Activated naive CD4-positive, alpha-beta T cell (primary cell): ENCODE measurements at places on chromosomes 2 and 18.

DNA sequence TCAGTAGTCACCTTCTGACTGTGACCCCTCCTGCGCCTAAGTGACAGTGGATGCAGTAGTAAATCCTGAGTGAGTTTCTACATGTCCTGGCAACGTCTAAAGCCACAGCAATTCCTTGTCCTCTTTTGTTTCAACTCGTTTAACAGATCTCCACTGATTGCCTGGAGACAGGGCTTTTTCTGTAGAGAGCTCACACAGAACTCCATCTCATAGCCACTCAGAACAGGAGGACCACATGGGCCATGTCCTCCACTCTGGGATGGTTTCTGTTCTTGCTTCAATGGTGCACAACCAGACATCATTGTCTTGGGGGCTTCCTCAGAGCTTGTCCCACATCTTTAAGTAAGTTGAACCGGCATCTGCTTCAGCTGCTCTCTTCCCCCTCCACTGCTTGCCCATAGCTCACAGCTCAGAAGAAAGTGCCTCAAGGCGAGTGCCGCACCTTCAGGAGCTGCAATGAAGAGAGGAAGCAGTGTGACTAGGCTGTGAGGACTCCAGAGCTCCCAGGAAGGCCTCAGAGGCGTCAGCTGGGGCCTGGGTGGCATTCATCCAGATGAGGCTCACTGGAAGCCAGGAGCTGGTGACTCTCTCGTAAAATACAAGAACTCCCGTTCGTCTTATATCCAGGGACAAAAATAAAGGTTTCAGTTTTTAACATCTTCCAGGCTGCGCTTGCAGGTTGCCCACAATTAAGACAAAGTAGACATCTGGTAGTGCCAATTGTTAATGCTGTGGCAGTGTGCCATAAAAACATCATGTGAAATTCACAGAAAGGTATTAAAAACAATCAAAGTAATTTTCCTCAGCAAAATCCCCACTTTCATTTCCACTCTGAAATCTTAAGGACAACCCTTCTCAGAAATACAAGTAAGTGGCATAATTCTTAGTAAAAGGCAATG lies 37.3 kb downstream of the ST3GAL5 start:
- DNase-seq, result no peak

DNA sequence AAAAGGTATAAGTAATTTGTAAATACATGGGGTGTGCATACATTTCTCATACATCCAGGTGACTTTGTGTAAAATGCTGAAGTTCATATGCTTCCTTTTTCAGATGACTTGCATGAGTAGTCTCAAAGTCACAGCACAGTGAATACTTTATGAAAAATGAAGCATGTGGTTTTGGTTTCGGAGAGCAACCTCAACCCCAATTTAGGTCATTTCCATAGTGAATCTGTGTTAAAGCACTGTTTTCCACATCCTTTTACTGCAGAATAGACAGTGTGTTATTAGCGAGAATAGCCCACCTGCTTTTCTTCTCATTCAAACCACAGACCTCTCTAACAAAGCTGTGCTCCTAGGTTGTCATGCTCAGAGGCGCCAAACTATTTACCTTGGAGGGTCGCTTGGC lies 204.4 kb upstream of the RASGRP3 start:
- no peak for DNase-seq

GRCh38 chr18:40380686-40381439 lies 1574.2 kb upstream of the PIK3C3 start:
- DNase-seq, result no peak

DNA sequence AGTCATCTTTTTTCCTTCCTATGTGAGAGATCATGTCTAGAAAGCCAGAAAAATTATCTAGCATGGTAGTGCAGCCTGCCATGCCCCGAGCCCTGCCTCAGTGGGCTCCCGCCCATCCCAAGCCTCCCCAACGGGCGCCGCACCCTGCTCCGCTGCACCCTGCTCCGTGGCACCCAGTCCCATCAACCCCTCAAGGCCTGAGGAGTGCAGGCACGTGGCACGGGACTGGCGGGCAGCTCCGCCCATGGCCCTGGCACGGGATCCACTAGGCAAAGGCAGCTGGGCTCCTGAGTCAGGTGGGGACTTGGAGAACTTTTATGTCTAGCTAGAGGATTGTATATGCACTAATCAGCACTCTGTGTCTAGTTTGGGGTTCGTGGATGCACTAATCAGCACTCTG lies 83.4 kb upstream of the COL3A1 start:
- DNase-seq, result no peak

GRCh38 chr2:63596401-63596883 lies 7.7 kb downstream of the MDH1 start:
- no peak for DNase-seq

DNA sequence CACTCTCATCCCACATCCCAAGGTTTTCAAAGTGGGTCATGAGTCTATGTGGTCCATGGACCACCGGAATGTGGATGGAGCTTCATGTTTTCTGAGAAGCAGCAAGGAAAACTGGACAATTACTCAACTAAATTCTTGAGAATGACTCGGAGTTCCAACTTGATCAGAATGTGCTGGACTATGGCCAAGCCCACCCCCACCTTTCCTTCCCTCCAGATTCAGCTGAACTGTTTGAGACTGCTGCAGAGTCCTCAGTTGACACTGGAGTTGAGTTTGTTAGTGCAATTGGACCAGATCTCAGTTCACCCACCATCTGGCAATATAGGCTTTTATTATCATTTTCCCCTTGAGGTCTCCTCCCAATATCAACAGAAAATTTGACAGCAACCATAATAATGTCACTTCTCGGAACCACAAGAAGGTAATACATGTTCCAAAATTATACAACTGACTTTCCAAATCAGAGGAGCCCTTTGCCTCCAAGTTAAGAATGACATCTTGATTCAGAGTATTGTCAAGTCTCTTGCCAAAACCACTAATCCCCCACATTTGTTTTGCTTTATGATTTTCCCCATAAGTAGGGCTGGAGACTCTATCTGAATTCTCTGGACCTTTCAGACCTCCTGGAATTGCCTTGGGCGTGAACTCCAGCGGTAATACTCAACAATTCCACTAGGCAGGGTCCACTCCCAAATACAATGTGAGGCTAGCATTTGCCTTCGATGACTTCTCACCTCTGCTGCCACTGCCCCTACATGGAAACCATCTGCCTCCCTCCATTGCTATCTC lies 8.8 kb downstream of the COL4A4 start:
- no peak for DNase-seq

GRCh38 chr18:76715012-76715610 lies 107.2 kb upstream of the ZNF236 start:
- no peak for DNase-seq

GRCh38 chr2:67561457-67561965 lies 164.4 kb downstream of the ETAA1 start:
- no peak for DNase-seq

DNA sequence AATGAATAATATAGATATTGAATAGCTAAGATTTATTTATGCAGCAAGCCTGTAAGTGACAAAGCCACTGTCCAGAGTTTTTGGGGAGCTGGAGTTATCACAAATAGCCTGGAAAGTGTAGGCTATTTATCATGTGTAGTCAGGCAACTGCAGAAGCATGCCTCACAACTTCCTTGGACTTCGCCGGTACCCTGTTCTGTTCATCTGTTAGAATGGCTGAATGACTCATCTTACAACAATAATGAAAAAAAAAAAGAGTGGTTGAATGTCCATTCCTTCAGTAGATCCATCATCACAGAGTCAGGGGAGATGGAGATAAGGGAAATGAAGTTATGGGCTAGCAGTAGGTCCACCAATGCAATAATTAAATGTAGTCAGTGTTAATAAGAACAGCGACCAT lies 24.0 kb upstream of the ATP5MC3 start:
- DNase-seq, result no peak

GRCh38 chr2:179765666-179766065 lies 95.7 kb downstream of the ZNF385B start:
- DNase-seq, result no peak

- DNase-seq, result no peak
These were observed 237.6 kb upstream of the APCDD1 start for GRCh38 chr18:10216791-10217190.

DNA sequence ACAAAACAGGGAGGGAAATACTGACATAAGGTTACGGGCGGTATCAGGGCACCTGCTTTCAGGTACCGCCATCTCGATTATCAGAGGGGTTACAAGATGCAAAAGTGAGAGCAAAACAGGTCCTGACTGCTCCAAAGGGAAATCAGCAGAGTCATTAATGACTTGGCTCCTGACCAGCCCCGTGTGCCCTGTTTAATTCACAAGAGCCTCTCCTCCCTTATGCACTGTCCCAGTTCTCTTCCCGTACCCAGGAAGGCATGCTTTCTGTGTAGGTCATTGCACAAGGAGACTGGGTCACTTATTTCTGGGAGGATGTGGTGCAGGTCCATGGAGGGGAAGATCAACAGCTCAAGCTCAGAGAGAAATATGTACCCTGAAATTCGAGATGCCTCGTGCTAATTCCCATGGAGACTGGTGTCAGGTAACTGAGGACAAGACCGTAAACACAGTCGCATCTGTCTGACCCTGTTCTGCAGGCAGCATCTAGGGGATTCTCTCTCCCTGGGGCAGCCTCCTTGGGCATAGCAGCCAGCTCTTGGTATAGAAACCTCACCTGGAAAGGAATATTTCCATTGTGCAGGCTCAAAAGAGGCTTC lies 79.9 kb downstream of the HNRNPLL start:
- DNase-seq, result no peak

DNA sequence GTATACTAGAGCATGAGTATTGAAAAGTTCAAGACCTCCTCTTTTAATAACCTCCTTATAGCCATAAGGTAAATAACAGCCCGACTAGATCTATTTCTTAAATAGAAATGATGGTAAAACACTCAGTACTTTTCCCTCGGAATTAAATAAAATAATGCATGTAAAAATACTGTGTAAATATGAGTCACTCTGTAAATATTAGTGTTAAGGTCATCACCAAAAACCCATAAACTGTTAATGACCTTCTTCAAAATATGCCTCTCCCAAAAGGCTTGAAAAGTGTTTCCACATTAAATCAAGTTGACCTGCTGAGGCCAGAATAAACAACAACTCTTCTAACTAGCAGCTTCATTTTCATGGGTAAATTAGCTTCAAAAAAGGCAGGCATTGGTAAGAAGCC lies 25.3 kb upstream of the BZW1 start:
- no peak for DNase-seq

DNA sequence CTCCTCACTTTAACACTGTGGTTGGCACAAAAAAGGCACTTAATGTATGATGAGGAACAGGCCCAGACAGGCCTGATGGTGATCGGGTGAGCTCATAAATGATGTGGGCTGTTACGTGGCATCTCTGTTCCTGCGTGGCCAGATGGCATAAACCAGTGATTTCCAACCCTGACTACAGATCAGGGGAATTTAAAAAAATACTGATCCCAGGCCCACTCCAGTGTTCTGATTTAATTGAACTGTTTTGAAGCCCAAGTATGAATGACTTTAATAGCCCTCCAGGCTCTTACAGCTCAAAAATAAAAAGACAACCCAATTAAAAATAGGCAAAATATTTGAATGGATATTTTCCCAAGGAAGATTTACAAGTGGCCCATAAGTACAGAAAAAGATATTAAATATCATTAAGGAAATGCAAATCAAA lies 48.2 kb downstream of the LIPG start:
- no peak for DNase-seq

DNA sequence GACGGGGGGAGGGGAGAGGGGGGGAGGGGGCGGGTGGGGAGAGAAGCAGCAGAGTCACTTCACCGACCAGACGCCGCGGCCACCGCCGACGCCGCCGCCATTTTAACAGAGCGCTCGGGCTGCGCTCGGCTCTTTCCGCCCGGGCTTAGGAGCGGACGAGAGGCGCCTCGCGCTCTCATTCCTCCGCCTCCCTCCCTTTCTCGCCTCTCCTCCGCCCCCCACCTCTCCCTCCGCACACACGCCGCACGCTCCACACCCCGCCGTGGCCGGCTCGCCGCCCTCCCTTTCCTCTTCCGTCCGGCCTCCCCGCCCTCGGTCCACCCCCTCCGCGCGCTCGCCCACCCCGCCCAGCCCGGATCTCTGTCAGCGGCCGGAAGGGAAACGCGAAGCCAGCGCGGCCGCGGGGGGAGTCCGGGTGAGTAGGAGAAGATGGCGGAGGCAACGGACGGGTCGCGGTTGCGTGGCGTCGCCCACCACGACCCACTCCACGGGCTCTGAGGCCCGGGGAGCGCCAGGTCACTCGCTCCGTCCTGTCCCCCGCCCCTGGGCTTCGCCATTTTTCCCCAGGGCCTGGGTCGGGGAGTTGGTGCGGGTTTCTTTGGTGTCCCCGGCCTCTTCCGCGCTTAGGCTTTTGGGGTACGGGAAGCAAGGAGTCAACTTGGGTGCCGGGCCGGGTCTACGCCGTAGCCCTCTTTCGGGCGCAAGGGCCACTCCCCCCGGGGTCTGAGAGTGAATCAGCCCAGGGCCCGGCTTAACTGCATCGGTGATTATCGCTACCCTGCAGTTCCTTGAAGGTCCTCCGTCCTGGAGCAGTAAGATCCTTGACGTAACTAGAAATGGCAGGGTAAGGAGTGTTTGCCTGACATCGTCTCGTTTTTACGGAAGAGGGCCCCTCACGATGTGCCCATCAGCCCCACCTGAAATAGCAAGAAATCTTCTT lies at the start of gene USP34:
USP34 (minus strand) TSS at position 123 of the 940 bp plus-strand sequence. CDS start 395 bp downstream, outside the sequence.
- DNase-seq, result peak; percentile 88

- no peak for DNase-seq
These were observed 32.3 kb upstream of the IMPA2 start for GRCh38 chr18:11948852-11949523.

- no peak for DNase-seq
These were observed 48.7 kb downstream of the ATOH8 start for GRCh38 chr2:85802354-85803103.

DNA sequence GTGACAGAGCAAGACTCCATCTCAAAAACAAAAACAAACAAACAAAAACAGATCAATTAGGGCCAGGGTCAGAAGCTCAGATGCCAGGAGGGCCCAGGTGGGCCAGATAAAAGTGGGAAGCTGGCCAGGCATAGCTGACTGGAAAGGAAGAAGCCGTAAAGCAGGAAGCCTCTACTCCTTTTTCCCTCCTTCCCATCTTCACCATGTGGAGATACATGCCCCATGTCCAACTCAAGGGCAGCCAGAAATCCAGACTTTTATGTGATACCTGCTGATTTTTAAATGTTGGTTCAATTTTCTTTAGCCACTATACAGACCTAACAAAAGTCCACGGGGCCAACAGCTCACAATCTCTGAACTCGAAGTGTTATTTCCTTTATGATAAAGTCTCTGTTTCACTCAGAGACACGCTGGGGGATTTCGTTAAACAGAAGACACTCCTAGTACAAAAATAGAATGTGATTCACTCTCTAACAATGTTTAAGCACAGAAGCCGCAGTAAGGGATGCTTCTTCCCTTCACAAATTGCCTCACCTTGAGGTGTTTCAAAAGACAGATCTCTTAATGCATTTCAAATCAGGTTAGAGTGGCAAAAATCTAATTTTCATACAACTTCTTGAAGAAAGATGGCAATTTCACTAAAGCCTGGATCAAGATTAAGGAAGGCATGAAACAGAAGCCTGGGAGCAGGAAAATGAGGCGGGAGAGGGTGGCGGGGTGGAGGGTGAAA lies 14.0 kb downstream of the TMEM247 start:
- DNase-seq, result no peak

GRCh38 chr18:43772907-43773306 lies 495.6 kb upstream of the SYT4 start:
- no peak for DNase-seq

- no peak for DNase-seq
These were observed 1529.8 kb downstream of the RPIA start for GRCh38 chr2:90221300-90221651.
